ENCODE measurements at places on chromosomes 5 and 9.
A peak's percentile ranks its signal among the peaks of the same experiment; 100 is the strongest.

GRCh38 chr5:181028032-181028819, 11.8 kb upstream of the BTNL9 start:
- no peak for DNase-seq

- peak; percentile 39 for DNase-seq
Observed at GRCh38 chr9:127004946-127005769, 90.6 kb downstream of the RALGPS1 start.

DNA sequence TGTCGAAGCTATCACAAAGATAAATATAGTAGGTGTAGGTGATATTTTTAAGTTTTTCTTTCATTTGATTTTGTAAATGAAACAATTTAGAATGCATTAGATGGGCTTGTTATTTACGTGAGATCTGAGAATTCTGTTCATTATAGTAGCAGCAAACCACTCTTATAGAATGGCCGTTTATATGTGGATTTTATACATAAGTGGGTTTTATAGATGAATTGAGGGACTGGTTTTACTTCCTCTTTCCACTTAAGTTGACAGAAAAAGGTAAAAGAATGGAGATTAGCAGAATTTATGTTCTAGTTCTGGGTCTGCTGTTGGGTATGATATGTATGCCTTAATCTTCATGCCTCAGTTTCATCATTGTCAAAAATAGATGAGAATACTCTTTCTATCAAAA, 5.6 kb downstream of the RMI1 start:
- no peak for DNase-seq

- no peak for DNase-seq
Observed at GRCh38 chr5:133464013-133464412, 148.3 kb downstream of the FSTL4 start.

GRCh38 chr9:113876151-113876992, at the start of gene ZNF618:
ZNF618 (plus strand) TSS chr9:113876309; CDS start chr9:113876381, 72 bp downstream.
- DNase-seq: peak; percentile 5

DNA sequence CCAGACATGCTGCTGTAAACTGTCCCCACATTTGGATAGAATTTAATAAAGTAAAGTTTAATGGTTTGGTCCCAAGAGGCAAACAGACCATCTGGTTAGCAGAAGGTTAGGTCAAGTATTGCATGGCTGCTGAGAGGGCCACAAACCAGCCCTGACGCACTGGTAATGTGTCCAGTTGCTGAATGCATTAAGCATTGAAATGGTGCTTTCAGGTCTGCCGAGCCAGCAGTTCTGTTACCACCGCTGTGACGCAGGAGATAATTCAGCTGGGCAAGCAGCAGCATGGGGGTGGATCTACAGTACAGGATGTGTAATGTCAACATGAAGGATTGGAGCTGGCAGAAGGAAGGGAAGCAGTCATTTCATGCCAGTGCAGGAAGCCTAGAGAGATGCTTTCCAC, 16.0 kb downstream of the ZNF462 start:
- no peak for DNase-seq

GRCh38 chr5:68285851-68286611, 70.5 kb downstream of the PIK3R1 start:
- no peak for DNase-seq

DNA sequence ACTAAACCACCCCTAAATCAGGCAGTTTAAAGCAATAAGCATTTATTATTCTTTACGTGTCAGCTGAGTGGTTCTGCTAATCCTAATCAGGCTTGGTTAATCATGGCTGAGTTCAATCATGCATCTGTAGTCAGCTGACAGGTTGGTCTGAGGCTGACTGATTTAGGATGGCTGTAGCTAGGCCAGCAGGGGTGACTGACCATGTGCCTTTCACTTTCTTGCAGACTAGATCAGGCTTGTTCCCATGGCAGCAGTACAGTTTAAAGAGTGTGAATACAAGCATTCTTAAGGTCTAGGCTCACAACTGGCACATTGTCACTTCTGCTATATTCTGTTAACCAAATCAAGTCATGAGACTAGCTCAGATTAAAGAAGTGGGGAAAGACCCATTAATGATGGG, 16.1 kb upstream of the MPDZ start:
- no peak for DNase-seq

All from activated T-helper 1 cell treated with Interleukin-2 at 50 U/mL for 16 hours (primary cell).